ENCODE measurements at places on chromosomes 13 and 19.

DNA sequence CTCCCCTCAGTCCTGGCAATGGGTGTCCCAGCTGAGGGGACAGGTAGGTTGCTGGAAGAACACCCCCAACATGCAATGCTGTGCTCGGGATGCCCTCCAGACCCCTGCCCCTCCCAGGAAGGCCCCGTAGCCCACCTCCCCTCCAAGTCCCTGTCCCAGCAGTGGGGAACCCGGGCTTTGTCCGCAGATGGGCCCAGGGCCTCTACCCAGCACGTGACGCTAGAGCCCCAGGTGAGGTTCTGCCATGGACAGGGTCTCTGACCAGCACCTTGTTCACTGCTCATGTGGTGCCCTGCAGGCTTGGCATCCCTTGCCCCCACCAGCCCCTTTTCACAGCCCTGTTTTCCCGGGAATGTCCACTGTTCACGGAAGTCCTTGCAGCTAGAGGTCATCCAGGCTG lies 220.0 kb upstream of the SGCG start:
- no peak for DNase-seq

DNA sequence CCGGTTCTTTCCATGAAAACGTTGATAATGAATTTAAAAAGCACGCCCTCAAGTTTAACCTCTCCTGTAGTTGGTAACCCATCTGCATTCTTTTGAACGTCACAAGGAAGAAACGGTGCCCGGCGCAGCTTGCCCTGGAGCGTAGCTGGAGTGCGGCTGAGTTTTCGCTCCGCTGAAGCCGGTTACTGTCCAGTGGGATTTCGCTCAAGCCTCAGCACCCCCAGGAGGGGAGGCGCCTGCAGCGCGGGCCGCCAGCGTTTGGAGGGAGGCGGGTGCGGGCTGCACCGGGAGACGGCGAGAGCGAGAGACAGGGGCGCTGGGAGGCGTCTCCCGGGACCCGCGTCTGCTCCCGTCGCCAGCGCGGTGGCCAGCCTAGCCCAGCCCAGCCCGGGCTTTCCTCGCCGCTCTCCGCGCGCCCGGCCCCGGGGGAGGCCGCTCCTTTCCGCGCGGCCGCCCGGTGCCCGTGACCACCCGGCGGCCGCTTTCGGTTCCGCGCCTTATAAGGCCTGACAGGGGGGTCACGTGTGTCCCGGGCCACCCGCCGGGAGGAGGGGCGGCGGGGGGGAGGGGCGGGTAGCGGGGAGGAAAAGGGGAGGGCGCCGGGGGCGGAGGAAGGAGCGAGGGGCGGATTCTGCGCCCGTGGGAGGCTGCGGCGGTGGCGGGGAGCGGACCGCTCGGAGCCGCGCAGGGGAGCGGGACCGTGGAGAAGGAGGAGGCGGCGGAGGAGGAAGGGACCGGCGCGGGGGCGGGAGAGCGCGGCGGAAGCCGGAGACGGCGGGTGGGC lies 8.3 kb upstream of the DGKH start:
- peak; percentile 80 for DNase-seq

DNA sequence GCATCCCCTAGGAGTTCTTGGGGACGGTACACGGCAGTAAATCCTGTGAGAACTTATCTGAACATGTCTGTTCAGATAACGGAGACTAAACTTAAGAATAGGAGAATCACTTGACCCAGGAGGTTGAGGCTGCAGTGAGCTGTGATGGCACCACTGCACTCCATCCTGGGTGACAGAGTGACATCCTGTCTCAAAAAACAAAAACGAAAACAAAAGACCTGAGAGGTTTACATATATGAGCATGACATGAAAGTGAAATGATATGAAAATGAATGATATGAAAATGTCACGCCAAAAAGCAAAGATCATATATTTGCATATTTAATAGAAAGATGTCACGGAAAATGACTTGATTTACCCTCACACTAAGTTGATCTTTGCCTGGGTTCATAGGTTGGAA lies 5.8 kb downstream of the ZNF175 start:
- DNase-seq = no peak

DNA sequence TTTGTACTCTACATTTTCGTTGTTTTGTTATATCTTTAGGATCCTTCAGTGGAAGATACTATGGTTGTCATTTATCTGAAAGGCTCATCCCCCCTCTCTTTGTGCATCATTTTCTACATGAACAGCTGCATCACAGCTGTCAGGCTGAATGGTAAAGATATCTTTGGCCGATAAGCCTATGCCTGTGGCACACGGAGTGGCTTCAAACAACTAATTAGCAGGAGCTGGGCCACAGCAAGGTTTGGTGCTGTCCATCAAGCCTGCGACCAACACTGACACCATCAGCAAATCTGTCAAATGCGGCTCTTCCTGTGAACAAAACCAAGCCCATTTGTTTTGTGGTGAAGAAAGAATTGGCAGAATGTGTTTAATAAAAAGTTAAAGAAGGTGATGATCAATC lies 334.4 kb downstream of the PCDH9 start:
- no peak for DNase-seq

GRCh38 chr13:58025821-58026220 lies 394.3 kb downstream of the PCDH17 start:
- no peak for DNase-seq

All from stromal cell of bone marrow (primary cell).